Ascending aorta (tissue), 2 donors: ENCODE measurements at places on chromosomes 1 and 21.
A peak's percentile ranks its signal among the peaks of the same experiment; 100 is the strongest.

GRCh38 chr1:71269818-71270217, 189.0 kb upstream of the ZRANB2 start:
- no peaks in the 10 kb centered on the region for H3K4me1 ChIP-seq
- no peaks in the 10 kb centered on the region for H3K36me3 ChIP-seq
- no peak overlapping the region for H3K27ac ChIP-seq

- no peak overlapping the region for H3K27ac ChIP-seq
- no peaks in the 10 kb centered on the region for H3K36me3 ChIP-seq
- H3K4me1 ChIP-seq: no peaks in the 10 kb centered on the region
- H3K4me3 ChIP-seq: no peak overlapping the region
- H3K27me3 ChIP-seq: no peaks in the 10 kb centered on the region
- no peak for DNase-seq
Observed at GRCh38 chr1:55473661-55474060, 258.5 kb upstream of the USP24 start.

DNA sequence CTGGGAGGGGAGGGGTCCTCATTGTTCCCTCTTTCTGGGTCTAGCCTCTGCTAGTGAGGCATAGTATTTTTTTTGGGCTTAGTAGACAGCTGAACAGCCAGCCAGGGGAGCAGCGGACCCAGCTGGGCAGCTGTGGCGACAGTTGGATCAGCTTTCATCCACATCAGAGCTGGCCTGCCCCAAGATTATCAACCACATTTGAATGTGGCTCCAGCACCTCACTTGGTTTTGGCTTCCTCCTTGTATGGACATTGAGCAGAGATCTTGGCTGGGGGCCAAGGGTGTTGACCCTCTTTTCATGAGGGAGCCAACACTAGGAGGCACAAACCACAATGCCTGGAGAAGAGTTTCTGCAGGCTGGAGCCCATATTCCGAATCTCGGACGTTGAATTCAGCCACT, 25.0 kb downstream of the WNT4 start:
- peaks cover 23% of the 10 kb centered on the region for H3K36me3 ChIP-seq
- DNase-seq: no peak
- peaks cover 10% of the 10 kb centered on the region for H3K4me1 ChIP-seq
- H3K27me3 ChIP-seq: no peaks in the 10 kb centered on the region
- H3K4me3 ChIP-seq: no peak overlapping the region
- H3K27ac ChIP-seq: no peak overlapping the region

DNA sequence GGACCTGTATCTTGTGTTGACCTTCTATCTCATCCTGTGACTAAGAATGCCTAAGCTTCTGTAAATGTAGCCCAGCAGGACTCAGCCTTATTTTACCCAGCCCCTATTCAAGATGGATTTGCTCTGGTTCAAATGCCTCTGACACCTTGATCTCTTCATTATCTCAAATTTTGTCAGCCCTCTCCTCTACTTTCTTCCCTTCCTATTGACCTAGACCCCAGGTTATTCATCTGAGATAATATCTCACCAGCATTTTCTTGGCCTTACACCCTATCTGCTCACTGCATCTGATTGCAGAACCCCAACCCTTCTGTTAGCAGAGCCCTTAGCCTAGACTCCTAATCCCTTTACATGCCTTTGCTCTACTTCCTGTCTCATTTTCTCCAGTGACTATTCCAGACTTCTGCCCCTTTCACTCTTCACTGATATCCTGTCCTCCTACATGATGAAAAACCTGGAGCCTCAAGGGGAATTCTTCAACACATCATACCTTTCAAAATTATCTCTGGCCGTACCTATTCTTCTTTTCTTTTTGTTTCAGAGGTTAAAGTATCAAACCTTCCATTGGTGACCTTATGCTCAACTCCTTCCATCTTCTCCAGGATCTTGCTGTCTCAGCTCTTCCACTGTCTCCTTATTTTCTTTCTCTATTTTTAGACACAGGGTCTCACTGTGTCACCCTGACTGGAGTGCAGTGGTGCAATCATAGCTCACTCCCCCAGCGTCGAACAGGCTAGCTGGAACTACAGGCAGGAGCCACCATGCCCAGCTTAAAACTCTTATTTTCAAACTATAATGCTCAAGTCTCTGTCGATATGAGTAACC, 44.9 kb downstream of the WDR64 start:
- no peak overlapping the region for H3K4me3 ChIP-seq
- no peaks in the 10 kb centered on the region for H3K4me1 ChIP-seq

DNA sequence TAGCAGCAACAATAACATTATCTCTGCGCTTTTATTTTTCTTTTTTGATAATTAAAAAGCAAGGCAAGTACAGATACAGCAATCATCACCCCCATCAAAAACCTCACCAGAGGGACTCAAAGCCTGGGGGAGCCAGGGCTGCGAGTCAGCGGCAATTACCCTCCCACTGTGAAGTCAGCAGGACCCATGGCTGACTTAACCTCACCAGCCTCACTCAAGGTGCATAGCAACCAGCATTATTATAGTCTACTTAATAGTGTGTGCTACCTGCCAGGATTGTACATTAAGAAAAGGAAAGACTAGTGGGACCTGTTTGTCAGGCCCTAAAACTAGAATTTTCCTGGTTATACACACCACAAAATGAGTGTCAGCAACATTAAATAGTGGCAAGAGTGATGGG, 28.9 kb upstream of the SERBP1 start:
- no peaks in the 10 kb centered on the region for H3K27me3 ChIP-seq
- H3K4me3 ChIP-seq: no peak overlapping the region
- DNase-seq: no peak
- H3K4me1 ChIP-seq: peaks cover 3% of the 10 kb centered on the region
- no peak overlapping the region for H3K27ac ChIP-seq

DNA sequence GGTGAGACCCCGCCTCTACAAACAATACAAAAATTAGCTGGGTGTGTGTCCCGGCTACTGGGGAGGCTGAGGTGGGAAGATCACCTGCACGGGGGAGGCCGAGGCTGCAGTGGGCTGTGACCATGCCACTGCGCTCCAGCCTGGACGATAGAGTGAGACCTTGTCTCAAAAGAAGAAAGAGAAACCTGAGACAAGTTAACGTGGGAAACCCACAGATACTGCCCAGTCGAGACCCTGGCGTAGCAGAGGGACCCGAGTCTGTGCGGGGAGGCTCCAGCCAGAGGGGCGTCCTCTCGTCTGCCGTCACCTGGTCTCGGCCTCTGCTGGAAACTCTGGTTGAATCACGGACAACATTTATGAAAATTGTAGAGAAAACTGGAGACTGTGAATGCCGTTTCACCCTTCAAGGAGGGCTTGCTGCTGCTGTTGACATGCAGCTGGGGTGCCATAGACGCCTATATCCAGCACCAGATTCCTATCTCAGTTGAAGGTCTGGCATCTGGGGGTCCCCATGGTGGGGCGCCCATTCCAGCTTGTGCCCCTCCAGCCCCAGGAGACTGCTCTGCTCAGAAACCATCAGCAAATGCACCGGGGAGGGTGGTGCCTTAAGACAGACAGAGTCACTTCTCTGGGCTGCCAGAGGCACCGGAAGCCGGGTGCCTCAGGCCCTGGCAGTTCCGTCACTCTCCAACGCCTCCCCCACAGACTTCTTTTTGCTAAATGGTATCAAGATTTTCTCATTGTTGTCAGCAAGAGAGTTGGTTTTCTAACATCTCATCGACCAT, 13.6 kb upstream of the CDK11B start:
- no peaks in the 10 kb centered on the region for H3K4me1 ChIP-seq
- H3K4me3 ChIP-seq: no peak overlapping the region
- no peaks in the 10 kb centered on the region for H3K27me3 ChIP-seq
- no peak overlapping the region for H3K27ac ChIP-seq
- peaks cover 47% of the 10 kb centered on the region for H3K36me3 ChIP-seq
- no peak for DNase-seq

DNA sequence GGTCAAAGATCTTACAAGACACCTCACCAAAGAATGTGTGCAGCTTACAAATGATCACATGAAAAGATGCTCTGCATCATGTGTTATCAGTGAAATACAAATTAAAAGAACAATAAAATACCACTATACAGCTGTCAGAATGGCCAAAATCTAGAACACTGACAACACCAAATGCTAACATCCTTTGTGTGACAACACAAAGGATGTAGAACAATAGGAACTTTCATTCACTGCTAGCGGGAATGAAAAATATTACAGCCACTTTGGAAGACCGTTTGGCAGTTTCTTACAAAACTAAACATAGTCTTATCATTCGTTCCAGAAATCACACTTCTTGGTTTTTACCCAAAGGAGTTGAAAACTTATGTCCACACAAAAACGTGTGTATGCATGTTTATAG, 20.6 kb upstream of the SELP start:
- no peaks in the 10 kb centered on the region for H3K27me3 ChIP-seq
- no peak for DNase-seq
- no peak overlapping the region for H3K27ac ChIP-seq
- no peaks in the 10 kb centered on the region for H3K36me3 ChIP-seq
- H3K4me3 ChIP-seq: no peak overlapping the region

GRCh38 chr1:26277261-26277661, 2.6 kb upstream of the SH3BGRL3 start:
- H3K27ac ChIP-seq: peak overlapping the region; percentile 99
- H3K27me3 ChIP-seq: no peaks in the 10 kb centered on the region
- DNase-seq: no peak
- H3K4me3 ChIP-seq: no peak overlapping the region
- H3K36me3 ChIP-seq: no peaks in the 10 kb centered on the region

- H3K27ac ChIP-seq: no peak overlapping the region
- no peak overlapping the region for H3K4me3 ChIP-seq
- no peaks in the 10 kb centered on the region for H3K27me3 ChIP-seq
- H3K4me1 ChIP-seq: no peaks in the 10 kb centered on the region
- no peak for DNase-seq
Observed at GRCh38 chr1:15095496-15095875, 58.1 kb upstream of the TMEM51 start.

DNA sequence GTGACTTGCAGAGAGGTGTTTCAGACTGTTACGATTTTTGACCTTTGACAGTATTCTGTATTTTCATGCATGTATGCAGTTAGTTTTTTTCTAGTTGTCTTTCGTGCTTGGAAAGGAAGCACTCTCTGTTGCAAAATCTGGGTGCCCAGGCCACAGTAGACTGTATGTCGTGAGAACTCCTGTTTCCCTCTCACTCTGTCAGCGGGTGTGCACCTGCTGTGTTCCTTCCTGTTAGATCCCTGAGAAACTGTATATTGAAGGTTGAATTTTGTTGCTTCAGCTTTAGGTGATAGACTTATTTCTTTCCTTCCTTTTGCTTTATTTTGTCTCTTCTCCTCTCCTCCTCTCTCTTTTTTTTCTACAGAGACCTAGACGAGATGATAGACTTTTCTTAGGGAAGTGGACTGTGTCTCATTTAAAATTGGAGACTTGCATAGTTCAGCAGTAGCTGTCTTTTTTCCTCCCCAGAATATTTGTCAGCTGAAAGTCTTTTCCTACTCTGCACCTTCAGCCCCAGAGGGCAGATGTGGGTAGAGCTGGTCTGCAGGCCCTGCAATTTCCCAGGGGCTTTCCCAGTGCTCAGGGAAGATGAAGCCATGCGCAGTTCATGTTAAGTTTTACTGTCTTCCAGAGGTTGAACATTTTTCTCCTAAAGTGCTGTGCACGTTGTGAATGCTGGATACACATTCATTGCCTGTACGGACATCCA, 1.4 kb downstream of the TRAPPC10 start:
- no peaks in the 10 kb centered on the region for H3K36me3 ChIP-seq
- peaks cover 16% of the 10 kb centered on the region for H3K4me1 ChIP-seq
- peak overlapping the region; percentile 94 for H3K27ac ChIP-seq
- peak overlapping the region; percentile 92 for H3K4me3 ChIP-seq
- no peaks in the 10 kb centered on the region for H3K27me3 ChIP-seq

DNA sequence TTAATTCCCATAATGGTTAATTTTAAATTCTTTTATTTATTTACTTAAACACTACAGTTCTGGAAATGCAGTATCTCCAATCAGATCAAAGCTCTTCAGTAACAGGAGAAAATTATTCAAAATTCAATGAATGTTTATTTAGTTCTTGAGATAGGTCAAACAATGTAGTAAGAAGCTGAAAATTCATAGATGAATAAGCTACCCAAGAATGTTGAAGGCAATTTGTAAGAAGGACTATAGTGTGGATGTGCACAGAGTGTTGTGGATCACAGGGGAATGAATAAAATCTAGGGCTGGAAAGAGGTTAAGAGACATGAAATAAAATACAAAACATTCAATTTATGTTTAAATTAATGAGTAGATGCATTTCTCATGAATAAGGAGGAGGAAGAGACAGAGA, 72.0 kb downstream of the OLFM3 start:
- H3K27me3 ChIP-seq: no peaks in the 10 kb centered on the region
- no peak overlapping the region for H3K27ac ChIP-seq
- DNase-seq: no peak

- peaks cover 6% of the 10 kb centered on the region for H3K4me1 ChIP-seq
- H3K36me3 ChIP-seq: peaks cover 17% of the 10 kb centered on the region
- no peak overlapping the region for H3K4me3 ChIP-seq
- no peak for DNase-seq
- no peak overlapping the region for H3K27ac ChIP-seq
- no peaks in the 10 kb centered on the region for H3K27me3 ChIP-seq
Observed at GRCh38 chr1:11054666-11055065, 5.2 kb downstream of the SRM start.

GRCh38 chr1:212188599-212189351, 96.4 kb upstream of the PPP2R5A start:
- H3K36me3 ChIP-seq: no peaks in the 10 kb centered on the region
- no peak for DNase-seq
- no peaks in the 10 kb centered on the region for H3K4me1 ChIP-seq
- peak overlapping the region; percentile 27 for H3K27ac ChIP-seq

DNA sequence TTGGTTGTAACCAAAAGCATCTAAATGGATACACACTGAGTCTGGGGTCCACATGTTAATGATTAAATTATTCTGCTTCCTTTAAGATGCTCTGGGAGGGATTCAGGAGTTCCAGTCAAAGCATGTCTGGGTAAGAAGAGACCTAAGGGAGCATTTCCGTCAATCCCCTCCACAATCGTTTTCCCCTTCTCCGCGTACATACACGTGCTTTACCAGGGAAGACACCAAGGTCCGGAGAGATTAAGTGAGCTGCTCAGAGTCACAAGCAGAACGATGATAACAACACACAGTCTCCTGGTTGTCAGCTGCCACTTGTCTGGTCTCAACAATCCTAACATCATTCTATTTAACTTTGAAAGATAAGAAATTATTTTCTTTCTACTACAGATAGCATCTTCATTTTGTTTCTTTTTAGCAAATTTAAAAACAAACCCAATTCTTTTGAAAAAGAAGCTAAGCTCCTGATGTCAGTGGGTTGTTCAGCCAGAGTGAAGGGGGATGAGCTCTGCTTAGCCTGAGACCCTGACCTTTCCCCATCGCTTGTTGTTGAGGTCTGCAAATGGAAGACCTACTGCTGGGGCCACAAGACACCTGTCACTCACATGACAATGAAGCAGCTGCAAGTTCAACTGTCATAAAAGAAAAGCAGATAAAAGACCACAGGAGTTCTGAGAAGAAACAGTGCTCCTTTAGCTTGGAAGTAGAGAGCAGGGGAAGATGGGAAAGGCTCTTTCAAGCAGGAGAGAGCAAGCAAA, 4.5 kb downstream of the PAFAH2 start:
- no peak overlapping the region for H3K27ac ChIP-seq
- H3K4me1 ChIP-seq: peaks cover 4% of the 10 kb centered on the region
- H3K27me3 ChIP-seq: no peaks in the 10 kb centered on the region
- no peak overlapping the region for H3K4me3 ChIP-seq
- H3K36me3 ChIP-seq: no peaks in the 10 kb centered on the region
- DNase-seq: no peak
